ENCODE measurements at places on chromosomes 16 and 17.

GRCh38 chr17:9021158-9021991 lies at the start of gene NTN1:
Gene NTN1 (plus strand): TSS chr17:9021510. CDS start chr17:9022374, 864 bp downstream.
- DNase-seq, result peak; percentile 57

DNA sequence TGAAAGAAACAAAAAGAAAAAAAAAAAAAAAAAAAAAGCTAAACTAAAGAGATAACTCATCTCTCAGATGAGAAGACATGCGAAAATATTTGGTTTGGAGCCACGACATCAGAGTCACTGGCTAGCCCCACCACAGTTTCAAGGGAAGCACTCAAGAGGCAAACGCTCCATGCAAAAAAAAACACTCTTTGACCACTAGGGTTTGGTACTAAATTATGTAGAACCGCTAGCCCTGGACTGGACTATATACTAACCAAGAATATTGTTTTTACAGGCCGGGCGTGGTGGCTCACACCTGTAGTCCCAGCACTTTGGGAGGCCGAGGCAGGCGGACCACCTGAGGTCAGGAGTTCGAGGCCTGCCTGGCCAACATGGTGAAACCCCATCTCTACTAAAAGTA lies 37.3 kb downstream of the METTL16 start:
- no peak for DNase-seq

DNA sequence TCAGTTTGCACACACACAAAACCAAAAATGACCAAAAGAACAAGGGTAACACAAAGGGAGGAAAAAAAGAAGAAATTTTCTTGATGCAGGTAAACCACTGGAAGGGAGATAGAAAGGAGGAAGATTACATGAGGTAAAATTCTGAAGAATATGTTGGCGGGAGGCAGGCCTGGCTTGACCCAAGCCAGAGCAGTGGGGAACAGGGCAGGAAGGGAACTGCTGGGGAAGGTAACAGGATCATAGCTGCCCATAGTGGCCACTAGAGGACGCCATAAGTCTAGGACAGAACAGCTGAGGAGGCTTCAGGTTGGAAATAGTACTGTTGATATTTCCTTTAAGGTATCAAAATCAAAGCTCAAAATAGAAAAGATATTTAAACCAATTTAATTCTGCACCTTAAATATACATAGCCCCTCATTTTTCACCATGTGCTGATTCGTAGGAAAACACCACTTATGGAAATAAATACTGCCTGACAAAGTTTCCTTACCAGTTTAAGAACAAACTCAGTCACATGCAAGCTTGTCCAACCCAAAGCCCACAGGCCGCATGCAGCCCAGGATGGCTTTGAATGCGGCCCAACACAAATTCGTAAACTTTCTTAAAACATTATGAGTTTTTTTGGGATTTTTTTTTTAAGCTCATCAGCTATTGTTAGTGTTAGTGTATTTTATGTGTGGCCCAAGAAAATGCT lies 15.5 kb downstream of the VPS35 start:
- DNase-seq, result no peak

DNA sequence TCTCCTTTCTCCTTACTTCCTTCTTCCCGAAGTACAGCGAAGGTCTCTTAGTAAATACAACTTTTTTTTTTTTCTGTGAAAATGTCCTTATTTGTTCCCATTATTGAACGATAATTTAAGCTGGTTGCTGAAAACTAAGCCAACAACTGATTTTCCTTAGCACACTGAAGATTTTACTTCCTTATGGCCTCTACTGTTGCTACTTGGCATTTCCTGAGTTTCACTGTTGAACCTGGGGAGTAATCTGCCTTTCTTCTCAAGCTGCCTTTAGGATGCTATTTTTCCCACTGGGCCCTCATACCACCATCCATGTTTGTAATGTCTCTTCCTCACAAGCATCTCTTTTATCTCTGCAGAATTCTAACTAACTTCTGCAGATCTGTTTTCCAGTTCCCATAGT lies 26.1 kb downstream of the UBE2O start:
- DNase-seq, result no peak

GRCh38 chr16:1082266-1082951 lies 9.9 kb downstream of the SSTR5 start:
- no peak for DNase-seq

DNA sequence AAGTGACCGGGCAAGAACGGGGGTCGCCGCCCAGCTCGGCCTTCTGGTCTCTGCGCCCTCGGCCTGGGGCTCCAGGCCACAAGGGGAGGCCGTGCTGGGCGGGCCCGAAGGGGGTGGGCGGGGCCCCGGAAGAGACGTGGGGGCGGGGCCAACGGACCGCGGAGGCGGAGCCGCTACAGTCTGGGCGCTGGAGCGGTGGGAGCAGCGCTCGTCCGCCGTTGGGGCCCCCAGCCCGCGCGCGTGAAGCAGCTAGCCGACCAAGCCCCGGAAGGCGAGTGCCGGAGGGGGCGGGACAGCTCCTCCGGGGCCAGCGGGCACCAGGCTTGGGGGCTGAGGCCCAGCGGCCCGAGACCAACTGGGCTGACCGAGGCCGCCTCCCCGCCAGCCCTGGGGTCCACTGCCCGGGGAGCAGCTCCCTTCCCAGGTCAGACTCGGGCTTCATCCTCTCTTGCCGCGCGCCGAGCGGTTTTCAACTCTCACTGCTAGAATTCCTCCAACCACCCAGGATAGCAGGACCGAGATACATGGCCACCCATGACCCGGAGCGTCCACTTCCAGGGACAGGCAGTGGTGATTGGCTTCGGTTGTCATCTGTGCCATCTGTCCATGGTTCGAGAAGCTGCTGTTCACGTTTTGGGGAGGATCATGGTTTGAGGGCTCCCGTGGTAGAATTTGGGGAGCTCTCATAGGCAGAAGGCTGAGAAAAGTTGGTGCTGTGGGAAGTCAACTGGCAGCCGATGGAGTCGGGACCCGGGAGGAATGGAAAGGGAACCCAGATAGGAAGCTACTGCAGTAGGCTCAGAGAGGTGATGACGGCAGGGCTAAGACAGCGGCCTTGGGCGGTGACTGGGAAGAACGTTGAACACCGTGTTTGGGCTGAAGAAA lies 44.6 kb upstream of the LCMT1 start:
- DNase-seq, result peak; percentile 52

GRCh38 chr17:4365103-4365627 lies 1.3 kb downstream of the UBE2G1 start:
- peak; percentile 65 for DNase-seq

DNA sequence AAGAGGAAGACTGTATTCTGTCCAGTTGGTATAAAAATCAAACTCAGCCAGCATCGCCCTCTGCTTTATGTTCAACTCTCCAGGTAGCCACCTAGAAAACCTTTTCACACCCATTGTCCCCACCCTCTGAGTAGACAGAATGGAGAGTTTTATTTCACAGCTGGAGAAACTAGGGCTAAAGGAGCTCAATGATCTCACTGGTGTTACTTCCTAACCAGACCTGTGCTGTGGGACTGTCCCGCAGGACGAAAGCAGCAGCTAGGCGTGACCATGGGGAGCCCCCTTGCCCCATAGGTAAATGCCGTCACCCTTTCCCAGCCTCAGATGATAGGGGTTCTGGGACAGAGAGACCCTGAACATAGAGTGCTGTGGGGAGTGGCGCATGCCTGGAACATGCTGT lies 67.7 kb downstream of the CYLD start:
- DNase-seq, result no peak

GRCh38 chr16:78242239-78242630 lies 142.8 kb downstream of the WWOX start:
- DNase-seq, result no peak

- DNase-seq, result no peak
Observed at GRCh38 chr16:61792194-61792909, 243.9 kb downstream of the CDH8 start.

Data from stimulated activated CD4-positive, alpha-beta T cell treated with anti-CD3 and anti-CD28 coated beads, Interleukin-1b, Interleukin-23, amount 100 ng/mL, for 1 hour (primary cell).